T-helper 1 cell treated with Interleukin-12 subunit alpha and Interleukin-12 subunit beta and Interleukin-4 antibody, amounts not matched to agents 30 ng/mL and 1 ng/mL, for 36 hours (primary cell): ENCODE measurements at places on chromosomes 5 and 9. TPM values are rescaled to one million over a fixed set of nuclear protein-coding genes. Genes with fewer than 3 reads are reported as not detected.

FAM78A gene
- total RNA-seq: 102 and 105 TPM in 2 replicates

LMBRD2 gene
- total RNA-seq: 10.3 and 13.4 TPM in 2 replicates

AGXT2 gene
- total RNA-seq: not detected in 2 replicates

PCDHB15 gene
- not detected in 2 replicates for total RNA-seq

IFNA10 gene
- total RNA-seq: not detected in 2 replicates

FYB1 gene
- 237 and 262 TPM in 2 replicates for total RNA-seq

DMRT3 gene
- total RNA-seq: not detected in 2 replicates

IRX1 gene
- total RNA-seq: not detected in 2 replicates
